ENCODE measurements at places on chromosomes 1 and 21.

DNA sequence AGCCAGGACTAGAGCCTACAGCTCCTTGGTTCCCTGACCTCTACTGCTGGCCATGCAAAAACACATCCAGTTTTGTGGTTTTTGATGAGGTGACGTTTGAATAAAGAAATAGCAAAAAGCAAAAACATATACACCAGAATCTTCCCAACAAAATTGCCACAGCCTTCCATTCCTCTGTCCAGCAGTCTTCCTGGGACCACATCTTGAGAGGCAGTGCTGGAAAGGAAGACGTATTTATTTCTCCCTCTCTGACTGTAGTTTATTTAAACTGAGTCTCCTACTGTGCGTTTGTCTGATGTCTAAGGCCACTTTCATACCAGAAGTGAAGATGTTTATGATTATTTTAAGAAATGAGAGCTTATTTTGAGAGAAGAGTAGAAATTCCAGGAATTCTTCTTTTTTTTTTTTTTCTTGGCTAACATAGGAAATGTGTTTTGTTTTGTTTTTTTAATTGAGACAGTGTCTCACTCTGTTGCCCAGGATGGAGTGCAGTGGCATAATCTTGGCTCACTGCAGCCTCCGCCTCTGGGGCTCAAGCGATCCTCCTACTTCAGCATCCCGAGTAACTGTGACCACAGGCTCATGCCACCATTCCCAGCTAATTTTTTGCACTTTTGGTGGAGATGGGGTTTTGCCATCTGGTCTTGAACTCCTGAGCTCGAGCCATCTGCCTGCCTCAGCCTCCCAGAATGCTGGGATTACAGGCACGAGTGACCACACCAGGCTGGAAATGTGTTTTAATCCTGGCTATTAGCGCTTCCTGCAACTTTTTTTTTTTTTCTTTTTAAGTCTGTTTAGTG, 118.5 kb downstream of the ITSN1 start:
- DNase-seq: no peak

DNA sequence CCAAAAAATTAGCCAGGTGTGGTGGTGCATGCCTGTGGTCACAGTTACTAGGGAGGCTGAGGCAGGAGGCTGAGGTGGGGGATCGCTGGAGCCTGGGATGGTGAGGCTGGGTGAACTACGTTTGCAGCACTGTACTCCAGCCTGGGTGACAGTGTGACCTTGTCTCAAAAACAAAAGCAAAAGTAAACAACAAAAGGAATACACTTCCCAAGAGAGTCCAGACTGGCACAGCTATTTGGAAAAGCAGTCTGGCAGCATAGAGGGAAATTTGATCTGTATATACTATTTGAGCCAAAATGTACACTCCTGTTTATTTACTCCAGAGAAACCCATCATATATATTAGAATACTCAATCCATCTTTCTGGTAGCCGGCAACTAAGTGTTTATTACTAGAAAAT, 107.0 kb upstream of the HMCN1 start:
- DNase-seq: no peak

DNA sequence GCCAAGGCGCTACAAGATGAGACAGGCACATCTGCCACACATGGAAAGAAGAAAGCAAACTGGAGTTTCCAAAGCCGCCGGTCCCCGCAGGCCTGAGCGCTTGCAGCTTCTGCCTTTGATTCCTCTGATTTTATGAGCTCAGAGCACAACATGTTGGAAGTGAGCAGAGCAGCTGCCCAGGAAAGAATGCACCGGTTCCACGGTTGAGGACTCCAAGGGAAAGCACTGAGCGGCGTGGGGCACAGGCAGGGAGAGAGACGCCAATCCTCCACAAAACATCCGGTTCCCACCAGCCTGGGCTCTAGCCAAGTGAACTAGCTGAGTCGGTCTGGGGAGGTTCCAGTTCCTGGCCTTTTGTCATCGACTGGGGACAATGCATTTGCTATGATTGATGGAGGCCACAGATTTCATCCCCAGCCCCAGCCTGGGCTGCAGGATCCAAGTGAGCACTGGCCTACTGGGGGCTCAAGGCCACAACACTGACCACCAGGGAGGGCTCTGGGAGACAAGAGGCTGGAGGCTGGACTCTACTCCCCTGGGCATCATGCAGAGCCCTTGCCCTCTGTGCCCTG, 253.1 kb upstream of the IRF2BP2 start:
- no peak for DNase-seq

GRCh38 chr1:215777370-215777925, 210.3 kb downstream of the KCTD3 start:
- no peak for DNase-seq

GRCh38 chr1:17768651-17769241, 13.6 kb downstream of the ACTL8 start:
- DNase-seq: no peak

- no peak for DNase-seq
These were observed 11.6 kb downstream of the VANGL2 start for GRCh38 chr1:160412028-160412362.

Measured in CD4-positive, alpha-beta T cell treated with Interferon alpha-2 for 1 hour (primary cell).